Cardiac septum (tissue), 1 donor: ENCODE measurements at places on chromosomes 12 and 14. TPM values are rescaled to one million over a fixed set of nuclear protein-coding genes. Genes with fewer than 3 reads are reported as not detected.

GRCh38 chr12:115325858-115326257 is 641.9 kb upstream of the TBX3 start:
- DNase-seq = no peak

GRCh38 chr12:19203013-19203412 is 73.5 kb downstream of the PLEKHA5 start:
- DNase-seq = no peak

DNA sequence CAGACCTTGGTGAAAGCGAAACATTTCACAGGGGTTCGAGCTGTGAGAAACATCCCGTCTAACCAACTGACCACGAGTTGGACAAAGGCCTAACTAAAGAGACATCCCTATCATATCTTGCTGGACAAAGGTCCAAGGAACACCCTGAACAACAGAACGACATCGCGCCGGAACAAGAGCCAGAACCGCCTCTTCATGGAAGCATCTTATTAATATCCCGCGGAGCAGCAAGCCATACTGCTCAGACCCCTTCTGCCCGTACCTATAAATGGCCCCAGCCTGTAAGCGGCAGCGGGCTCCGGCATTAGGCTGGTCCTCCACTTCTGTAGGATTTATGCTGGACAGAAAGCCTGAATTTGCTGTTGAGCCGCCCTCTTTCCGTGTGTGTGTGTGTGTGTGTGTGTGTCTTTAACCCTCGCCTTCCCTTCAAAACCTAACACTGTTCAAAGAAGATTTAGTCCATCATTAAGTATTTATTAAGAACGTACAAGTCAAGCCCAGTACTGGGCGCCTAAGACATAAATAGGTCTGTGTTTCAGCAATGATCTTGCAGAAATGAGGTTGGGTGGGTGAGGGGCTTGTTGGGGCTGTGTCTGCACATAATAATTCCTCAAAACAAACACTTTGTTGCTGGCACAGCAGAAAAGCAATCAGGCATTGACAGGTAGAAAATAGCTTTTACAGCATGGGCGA is 1.9 kb downstream of the SLC6A15 start:
- no peak for DNase-seq

GRCh38 chr14:34172550-34173368 is 221.9 kb upstream of the EGLN3 start:
- DNase-seq = no peak

GRCh38 chr12:19489168-19489567 is 49.9 kb downstream of the AEBP2 start:
- no peak for DNase-seq

DNA sequence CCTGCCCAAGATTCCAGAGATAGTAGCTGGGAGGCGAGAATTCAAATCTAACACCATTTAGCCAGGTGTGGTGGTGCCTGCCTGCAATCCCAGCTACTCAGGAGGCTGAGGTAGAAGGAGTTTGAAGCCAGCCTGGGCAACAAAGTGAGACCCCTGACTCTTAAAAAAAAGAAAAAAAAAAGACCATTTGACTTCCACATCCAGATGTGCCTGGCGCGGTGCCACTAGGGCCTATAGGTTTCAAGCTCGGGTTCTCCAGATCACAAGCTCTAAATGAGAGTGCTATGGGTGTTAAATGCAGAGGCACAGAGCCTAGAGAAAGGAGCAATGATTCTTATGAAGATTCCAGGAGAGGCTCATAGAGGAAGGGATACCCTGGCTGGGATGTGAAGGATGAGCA is 22.5 kb downstream of the SYNE3 start:
- DNase-seq = no peak

GRCh38 chr12:124726596-124727263 is 136.9 kb downstream of the SCARB1 start:
- DNase-seq = no peak

DNA sequence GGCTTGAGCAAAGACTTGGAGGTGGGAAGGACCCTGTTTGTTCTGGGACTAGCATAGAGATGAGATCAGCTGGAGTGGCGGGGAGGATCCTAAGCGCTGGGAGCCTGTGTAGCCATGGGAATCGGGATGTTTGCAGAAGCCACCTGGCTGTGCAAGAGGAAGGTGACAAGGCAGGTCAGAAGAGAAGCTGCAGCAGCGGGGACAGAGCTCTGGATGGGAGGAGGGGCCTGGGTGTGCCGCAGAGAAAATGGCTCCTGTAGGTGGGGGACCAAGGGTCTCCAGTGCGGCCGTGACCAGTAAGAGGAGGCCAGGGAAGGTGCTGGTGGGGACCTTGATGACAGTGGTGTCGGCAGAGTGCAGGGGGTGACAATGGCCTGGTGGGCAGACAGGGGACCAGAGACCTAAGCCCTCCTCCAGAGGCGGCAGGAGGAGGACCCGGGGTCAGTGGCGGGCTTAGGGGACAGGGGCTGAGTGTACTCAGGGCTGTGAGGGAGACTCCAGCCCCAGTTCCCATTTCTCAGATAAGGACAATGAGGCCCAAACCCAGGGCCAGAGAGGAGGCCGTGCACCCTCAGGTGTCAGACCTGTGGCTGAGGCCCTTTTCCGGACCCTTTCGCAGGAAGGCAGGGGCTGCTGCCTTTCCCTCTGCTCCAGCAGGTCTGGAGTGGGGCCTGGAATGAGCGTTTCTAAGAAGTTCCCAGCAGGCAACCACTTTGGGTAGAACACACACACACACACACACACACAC is 206.6 kb upstream of the RTL1 start:
- DNase-seq = peak; percentile 44

DNA sequence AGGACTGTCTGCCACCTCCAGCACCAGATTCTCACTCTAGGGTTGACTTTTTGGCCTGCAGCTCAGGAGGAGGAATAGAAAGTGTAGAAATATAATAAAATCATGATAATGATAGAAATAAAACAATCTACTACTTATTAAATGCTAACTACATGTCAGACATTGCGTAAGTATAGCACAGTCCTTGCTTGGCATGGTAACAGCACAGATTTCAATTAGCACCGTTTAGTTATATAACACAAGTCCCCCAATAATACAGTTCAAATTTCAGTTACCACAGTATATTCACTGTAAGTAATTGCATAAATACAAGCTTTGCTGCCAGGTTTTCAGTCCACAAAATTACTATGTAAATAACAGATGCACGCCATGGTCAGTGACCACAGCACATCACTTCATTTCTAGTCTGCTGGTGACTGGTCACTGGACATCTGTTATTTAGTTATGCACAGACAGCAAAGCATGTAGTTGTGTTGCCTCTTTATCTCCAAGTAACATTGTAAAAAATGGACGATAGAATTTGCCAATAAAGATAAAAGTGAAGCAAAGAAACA is 6.5 kb upstream of the GLT8D2 start:
- no peak for DNase-seq

DNA sequence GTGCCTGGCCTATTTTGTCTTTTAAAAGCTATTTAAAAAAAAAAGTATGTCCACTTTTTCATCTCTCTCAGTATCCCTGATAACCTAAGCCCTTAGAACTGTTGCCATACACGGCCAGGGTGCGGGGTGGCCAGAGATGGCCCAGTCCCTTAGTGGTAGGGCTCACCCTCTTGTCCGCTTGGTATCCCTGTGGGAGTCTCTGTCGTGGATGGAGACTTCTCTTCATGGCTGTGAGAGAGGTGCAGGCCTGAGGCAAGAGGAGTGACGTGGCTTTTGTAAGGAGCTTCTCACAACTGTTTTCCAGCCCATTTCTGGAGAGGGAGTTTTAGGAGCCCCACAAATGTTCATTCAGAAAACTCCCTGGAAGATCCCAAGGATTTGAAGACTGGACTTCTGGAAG is 26.8 kb downstream of the XRCC3 start:
- DNase-seq = no peak

- DNase-seq = no peak
These were observed 7.6 kb upstream of the ARID2 start for GRCh38 chr12:45721954-45722353.

DNA sequence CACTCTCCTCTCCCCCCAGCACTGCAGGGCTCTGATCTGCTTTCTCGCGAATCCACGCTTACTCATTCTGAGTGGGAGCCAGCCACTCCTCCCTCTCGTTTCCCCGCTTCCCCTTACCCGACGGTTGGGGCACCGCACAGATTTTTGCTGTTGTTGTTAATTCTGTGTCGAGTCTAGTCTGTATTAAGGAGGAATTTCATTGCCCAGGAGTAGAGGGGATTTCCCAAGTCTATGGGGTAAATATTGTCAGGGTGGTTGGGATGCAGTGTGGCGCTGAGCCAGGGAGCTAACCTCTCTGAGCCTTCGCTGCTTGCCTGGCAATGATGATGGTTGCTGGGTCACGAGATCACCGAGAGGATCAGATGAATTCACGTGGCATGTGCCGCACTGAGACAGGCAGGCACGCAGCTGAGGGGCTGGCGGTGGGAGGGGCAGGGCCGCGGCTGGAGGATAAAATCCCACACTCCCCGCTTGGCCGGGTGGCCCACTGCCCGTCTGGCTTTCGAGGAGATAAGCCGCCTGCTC is 18.5 kb downstream of the NCOR2 start:
- DNase-seq = no peak

GRCh38 chr12:132582058-132582420 is 28.3 kb downstream of the LRCOL1 start:
- DNase-seq = no peak

GRCh38 chr12:86044396-86044795 is 170.3 kb downstream of the NTS start:
- no peak for DNase-seq

GRCh38 chr12:50508414-50508813 is 3.6 kb downstream of the DIP2B start:
- no peak for DNase-seq

The CNTN1 gene
- total RNA-seq = 0.27 TPM

The PMCH gene
- total RNA-seq = not detected

The GNS gene
- 86.6 TPM for total RNA-seq

The MDGA2 gene
- total RNA-seq = 0.19 TPM

The DNAJC22 gene
- 0.70 TPM for total RNA-seq

The OTX2 gene
- total RNA-seq = not detected

The OR4K15 gene
- not detected for total RNA-seq

The CLEC9A gene
- total RNA-seq = not detected

The COPZ1 gene
- total RNA-seq = 106 TPM
